ENCODE measurements at places on chromosomes 2 and 18. TPM values are rescaled to one million over a fixed set of nuclear protein-coding genes. Genes with fewer than 3 reads are reported as not detected.

Gene CDCA7
- 5.1 TPM for total RNA-seq

Gene WDR75
- 41.0 TPM for total RNA-seq

Gene STAT4
- 1.3 TPM for total RNA-seq

DNA sequence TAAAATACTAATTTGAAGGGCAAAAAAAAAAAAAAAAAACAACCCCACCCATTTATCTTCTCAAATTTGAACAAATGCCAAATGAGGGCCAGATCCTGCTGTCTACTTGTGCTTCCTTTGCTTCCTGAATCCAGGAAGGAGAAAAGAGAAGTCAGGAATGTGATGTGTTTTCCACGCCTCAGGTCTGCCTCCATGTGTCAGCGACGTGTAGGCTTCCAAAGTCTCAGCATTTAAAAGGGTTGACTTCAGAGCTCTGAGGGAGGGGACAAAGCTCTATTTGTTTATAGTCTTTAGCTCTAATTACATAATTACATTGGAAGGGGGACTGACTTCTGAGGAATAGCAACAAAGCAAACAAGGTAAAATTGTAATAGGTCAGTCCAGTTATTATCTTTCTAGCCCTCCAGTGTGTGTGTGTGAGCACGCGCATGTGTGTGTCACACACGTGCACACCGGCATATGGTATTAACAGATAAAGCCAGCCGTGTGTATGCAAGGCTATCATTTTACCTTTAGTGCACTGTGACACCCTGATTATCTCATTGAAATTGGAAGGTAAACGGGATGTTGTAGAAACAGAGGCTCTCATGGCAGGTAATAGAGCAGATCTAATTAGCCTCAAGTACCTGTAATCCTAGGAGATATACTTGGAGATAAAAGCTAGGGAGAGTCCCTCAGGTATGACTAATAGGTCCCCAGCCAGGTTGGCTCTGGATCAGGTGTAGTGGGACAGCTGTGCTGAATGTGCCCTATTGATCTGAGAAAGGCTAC is 911.4 kb upstream of the ZEB2 start:
- no peaks in the 10 kb centered on the region for H3K27me3 ChIP-seq
- no peak overlapping the region for H3K4me3 ChIP-seq
- H3K27ac ChIP-seq = no peak overlapping the region
- no peak for DNase-seq
- H3K4me1 ChIP-seq = no peaks in the 10 kb centered on the region
- no peaks in the 10 kb centered on the region for H3K36me3 ChIP-seq
